ENCODE measurements at places on chromosomes 2 and 18.

DNA sequence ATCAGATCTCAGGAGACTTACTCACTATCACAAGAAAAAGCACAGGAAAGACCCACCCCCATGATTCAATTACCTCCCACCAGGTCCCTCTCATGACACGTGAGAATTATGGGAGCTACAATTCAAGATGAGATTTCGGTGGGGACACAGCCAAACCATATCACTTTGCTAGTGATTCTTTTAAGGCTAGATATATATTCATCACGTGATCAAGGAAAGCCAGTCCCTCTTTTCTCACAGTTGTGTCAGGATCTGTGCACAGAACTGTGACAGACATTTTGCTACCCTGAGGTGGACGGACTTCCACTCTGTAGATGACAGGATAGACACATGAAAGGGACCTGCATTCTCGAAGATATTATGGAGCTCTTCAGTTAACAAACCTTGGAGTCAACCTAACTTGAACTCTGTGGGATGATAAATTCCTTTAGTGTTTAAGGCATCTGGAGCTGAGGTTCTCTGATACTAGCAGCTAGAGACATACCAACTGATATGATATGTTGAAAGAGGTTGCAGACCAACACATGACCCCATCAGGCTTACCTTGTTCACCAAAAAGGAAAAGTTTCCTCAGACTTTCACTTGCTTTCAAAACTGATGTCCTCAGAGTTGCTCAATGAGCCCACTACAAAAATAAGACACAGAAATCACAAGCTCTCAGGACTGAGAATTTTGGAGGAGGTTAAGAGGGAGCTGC is 66.3 kb upstream of the SCG2 start:
- no peak for DNase-seq

GRCh38 chr2:42928692-42929545 is 136.5 kb upstream of the HAAO start:
- no peak for DNase-seq

DNA sequence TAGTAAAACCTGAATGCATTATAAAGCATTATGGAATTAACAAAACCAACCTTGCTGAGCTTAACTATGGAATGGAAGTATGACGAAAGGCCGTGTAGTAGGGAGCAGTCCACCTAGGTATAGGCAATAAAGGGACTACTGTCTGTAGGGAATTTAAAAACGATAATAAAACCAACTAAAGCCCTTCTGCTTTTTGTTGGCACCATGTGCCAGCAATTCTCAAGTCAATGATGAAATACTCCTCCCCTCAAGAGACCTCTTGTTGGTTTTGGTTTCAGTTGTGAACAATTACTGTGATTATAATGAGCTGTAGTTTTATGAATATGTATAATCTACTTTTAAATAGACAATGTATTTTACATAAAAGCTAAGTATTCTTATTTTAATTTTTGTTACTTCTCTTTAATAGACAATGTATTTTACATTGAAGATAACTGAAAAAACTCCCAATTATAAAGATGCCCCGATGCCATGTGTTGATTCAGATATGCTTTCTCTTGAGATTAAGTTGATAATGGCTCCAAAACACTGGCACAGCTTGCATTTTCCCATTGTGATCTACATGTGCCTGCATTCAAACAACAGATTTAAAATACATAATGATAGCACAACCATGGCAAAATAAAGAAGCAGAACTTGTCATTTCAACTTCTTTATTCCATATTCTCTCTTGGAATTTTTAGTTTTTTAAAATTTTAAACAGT is 55.5 kb upstream of the ZDBF2 start:
- DNase-seq: no peak

DNA sequence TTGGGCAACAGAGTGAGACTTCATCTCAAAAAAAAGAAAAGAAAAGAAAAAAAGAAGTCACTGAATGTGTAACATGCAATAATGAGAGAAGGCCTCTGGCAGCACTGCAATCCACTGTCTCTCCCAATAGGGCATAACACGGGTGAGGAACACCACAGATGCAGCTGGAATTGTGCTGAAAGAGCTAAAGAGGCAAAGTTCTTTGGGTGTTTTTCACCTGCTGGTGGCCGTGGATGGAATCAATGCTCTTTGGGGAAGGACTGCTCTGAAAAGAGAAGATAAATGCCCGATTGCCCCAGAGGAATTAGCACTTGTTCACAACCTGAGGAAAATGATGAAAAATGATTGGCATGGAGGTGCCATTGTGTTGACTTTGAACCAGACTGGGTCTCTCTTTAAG is 31.0 kb upstream of the CYBRD1 start:
- no peak for DNase-seq

DNA sequence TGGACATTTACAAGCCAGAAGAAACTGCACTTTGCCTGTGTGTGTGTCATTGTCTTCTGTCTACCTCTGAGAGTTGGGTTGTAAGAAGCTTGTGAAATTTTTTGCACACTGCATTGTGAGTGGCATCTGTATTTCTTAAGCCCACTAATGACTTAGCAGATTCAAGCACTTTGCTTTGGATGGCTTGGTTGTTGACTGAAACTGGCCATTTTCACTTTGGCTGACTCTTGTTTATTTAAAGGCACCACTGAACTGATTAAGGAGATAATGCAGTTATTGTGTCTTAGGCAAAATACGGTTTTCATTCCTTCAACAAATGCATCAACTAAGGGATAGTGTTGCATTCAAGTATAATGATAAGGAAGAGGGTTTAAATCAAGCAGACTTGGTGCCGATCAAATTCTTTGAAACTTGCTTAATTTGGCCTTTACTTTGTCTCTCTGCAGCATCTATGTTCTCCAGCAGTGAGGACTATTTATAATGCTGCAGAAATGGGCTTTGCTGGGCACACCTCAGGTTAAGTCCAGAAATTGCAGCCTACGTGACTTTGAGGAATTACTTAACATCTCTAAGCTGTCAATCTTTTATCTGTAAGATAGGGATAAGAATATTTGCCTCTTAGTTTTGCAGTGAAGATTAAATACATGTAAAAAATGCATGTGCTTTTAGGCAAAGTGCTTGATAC is 142.0 kb downstream of the CCDC85A start:
- DNase-seq: no peak

- DNase-seq: no peak
These were observed 37.4 kb downstream of the BIN1 start for GRCh38 chr2:127069536-127069935.

DNA sequence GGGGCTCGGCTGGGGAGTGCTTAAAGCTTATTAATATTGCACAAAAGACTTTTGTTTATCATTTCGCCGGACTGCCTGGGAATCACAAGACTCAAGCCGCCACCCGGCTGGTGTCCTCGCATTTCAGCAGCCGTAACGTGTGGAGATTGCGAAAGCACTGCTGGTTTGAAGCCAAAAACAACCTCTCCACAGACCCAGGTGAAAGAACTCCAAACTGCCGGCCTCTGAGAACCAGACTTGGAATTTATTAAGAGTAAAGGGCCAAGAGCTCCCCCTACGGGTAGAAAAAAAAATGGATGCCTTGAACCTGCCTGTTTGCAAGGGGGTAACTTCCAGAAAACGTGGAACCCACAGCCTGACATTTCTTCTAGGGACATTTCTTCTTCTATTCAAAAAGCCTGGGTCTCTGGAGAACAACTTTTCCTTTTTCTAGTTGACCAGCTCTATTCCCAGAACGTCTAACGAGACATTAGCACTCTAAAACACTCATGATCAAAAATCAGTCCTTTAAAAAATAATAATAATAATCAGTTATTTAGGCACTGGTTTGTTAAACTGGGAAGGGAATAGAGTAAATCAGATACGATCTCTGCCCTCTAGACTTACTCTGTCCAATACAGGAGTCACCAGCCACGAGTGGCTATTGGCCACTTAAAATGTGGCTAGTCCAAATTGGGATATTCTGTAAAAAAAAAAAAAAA is 216.3 kb downstream of the C1D start:
- DNase-seq: peak; percentile 86

GRCh38 chr18:43805646-43806194 is 528.4 kb upstream of the SYT4 start:
- peak; percentile 49 for DNase-seq

DNA sequence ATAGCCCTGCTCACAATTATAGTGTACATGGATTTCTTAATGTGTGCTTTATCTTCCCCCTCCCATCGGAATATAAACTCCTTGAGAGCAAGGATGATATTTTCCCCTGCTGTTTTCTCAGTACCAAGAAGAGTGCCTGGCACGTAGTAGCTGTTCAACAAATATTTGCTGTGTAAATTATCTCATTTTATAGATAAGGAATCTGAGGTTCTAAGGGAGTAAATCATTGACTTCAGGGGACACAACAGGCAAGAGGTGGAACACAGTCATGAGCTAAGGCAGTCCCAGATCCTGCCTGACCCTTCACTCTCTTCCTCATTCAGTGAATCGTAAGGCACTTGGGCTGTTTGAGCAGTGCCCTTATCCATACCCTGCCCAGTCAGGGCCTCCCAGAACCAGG is 187.3 kb upstream of the TNP1 start:
- DNase-seq: no peak

Measured in NCI-H510A (cell line).